Diencephalon (tissue), 1 donor: ENCODE measurements at places on chromosomes 11 and 22. TPM values are rescaled to one million over a fixed set of nuclear protein-coding genes. Genes with fewer than 3 reads are reported as not detected.

The MRGPRX4 gene
- total RNA-seq = not detected

The ALX4 gene
- total RNA-seq = 0.92 TPM

The SLC17A6 gene
- total RNA-seq = 134 TPM

The RCOR2 gene
- 12.0 TPM for total RNA-seq

The SYCE3 gene
- total RNA-seq = not detected

The INTS4 gene
- 48.4 TPM for total RNA-seq

The P2RY2 gene
- total RNA-seq = not detected

The CHADL gene
- 3.7 TPM for total RNA-seq

The PKP3 gene
- total RNA-seq = 0.69 TPM

The CD248 gene
- total RNA-seq = 1.6 TPM

The UPK3A gene
- not detected for total RNA-seq

The TSGA10IP gene
- total RNA-seq = 0.69 TPM

The GPHA2 gene
- total RNA-seq = not detected

The YPEL4 gene
- 2.5 TPM for total RNA-seq

The DUSP8 gene
- 8.8 TPM for total RNA-seq

The RAB39A gene
- total RNA-seq = 27.0 TPM

The GGT5 gene
- total RNA-seq = 1.6 TPM

The GNB1L gene
- total RNA-seq = 2.5 TPM

The RBMXL2 gene
- not detected for total RNA-seq

The DEFB131B gene
- not detected for total RNA-seq

The KCNQ1 gene
- 0.92 TPM for total RNA-seq

The ENTHD1 gene
- total RNA-seq = not detected

The SEC14L2 gene
- 12.9 TPM for total RNA-seq

The CCDC116 gene
- total RNA-seq = 0.23 TPM

The POU2F3 gene
- 0.23 TPM for total RNA-seq

The CHRDL2 gene
- not detected for total RNA-seq

The MCAM gene
- 21.0 TPM for total RNA-seq

The LRP4 gene
- 8.8 TPM for total RNA-seq

The HPX gene
- 2.1 TPM for total RNA-seq

The CARD10 gene
- total RNA-seq = 4.6 TPM

The AQP11 gene
- total RNA-seq = 8.1 TPM

The SEPTIN5 gene
- 178 TPM for total RNA-seq

The KCNJ4 gene
- 6.5 TPM for total RNA-seq

The FGF4 gene
- not detected for total RNA-seq

The GPR83 gene
- total RNA-seq = 4.4 TPM

The CTSC gene
- 25.6 TPM for total RNA-seq

The A4GALT gene
- total RNA-seq = 0.92 TPM

The SLC37A2 gene
- total RNA-seq = 2.1 TPM

The ZFPL1 gene
- total RNA-seq = 15.7 TPM

The KRTAP5-2 gene
- not detected for total RNA-seq

The IFTAP gene
- 66.0 TPM for total RNA-seq

The ARHGAP8 gene
- 1.4 TPM for total RNA-seq

The UBQLNL gene
- total RNA-seq = 0.46 TPM

The ROBO4 gene
- 8.1 TPM for total RNA-seq
